ENCODE measurements at places on chromosomes 5 and 9.

GRCh38 chr5:108276187-108277050 lies 105.5 kb downstream of the FBXL17 start:
- DNase-seq: no peak

DNA sequence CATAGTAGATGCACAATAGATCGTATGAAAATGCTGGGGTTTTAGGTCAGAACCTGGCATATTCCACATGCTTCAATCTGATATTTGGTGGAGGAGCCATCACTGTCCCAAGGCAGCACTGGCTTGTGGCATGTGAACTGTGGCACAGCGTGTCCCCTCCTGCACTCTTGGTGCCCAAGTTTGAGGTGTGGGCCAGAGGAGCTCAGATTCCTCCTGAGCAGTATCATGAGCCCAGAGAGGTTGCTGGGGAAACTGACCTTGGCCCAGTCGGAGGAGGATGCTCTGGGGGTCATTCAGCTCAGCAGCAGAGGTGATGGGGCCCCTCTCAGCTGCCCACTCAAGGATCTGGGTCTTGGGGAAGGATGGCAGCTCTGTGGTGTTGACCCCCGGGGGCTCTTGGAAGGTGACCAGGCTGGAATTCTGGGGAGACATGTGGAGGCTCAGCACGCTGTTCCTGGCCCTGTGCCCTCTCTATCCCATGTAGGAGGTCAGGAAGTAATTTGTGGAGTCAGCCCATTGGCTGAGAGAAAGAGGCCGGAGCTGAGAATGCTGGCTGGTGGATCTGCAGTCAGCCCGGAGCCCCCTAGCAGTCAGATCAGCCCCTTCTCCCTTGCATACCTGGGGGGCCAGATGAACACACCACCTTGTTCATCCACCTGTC lies 23.7 kb downstream of the FPGS start:
- DNase-seq: no peak

DNA sequence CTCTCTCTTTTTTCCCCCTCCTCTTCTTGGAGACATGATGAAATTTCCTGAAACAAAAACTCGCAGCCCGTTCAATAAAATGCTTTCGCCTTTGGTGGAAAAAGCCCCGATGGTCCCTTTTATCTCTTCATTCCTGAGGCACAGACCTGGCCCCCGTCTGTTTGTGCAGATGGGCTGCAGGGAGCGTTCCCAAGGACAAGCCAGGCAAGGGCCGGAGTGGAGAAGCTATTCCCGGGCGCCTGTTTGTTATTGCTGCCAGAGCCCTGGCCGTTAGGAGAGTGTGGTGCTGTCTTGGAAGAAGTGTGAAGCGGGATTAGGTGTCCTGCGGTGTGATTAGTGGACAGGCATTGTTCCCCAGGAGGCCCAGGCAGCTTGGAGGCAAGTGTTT lies 71.9 kb downstream of the SMIM23 start:
- no peak for DNase-seq

DNA sequence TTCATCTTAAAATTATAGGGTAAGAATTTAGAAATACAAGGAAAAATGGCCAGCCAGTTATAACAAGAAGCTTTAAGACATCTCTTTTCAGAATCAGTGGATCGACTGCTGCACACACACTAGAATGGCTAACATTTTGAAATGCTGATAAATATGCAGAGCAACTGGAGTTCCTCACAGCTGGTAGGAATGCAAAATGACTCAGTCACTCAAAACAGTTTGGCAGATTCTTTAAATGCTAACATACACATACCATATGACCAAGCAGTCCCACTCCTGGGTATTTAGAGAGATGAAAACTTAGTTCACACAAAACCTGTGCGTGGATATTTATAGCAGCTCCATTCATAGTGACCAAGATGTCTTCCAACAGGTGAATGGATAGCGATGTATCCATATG lies 23.2 kb upstream of the PSAT1 start:
- DNase-seq: no peak

GRCh38 chr9:83220730-83221129 lies 157.8 kb upstream of the RASEF start:
- no peak for DNase-seq

DNA sequence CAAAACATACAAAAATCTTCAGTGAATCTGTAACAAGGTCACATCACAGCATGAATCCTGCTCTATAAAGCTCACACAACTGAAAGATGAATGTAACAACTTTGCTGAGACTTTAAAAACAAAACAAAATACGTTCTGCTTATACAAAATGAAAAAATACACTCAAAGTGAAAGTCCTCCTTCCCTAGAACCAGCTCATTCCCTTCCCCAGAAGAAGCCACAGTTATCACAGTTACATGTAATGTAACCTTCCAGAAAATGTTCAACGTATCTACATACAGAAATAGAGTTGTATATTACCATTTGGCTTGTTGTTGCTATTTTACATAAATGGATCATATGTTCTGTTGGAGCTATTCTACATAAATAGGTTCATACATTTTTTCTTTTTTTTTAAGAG lies 2.6 kb downstream of the AUH start:
- DNase-seq: no peak

GRCh38 chr5:132456987-132457361 lies 33.6 kb downstream of the IRF1 start:
- no peak for DNase-seq

DNA sequence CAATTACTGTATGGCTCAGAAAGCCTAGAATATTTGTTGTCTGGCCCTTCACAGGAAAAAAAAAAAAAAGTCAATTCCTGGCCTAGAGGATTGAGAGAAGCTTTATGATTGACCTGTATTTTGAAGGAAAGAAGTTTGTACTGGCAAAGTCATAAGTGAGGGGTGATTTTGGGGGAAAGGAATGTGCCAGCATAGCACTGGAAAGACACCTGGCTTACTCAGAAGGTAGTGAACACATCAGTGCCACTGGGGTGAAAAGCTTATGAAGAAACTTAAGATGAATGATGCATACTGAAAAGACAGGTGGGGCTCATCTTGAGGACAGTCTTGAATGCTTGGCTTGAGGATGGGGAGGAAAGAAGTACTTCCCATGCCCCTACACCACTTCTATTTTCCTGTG lies 127.9 kb upstream of the RASA1 start:
- no peak for DNase-seq

GRCh38 chr5:73446631-73447529 lies 1.7 kb downstream of the FOXD1 start:
- no peak for DNase-seq

GRCh38 chr5:38115318-38115827 lies 143.0 kb upstream of the EGFLAM start:
- DNase-seq: no peak

DNA sequence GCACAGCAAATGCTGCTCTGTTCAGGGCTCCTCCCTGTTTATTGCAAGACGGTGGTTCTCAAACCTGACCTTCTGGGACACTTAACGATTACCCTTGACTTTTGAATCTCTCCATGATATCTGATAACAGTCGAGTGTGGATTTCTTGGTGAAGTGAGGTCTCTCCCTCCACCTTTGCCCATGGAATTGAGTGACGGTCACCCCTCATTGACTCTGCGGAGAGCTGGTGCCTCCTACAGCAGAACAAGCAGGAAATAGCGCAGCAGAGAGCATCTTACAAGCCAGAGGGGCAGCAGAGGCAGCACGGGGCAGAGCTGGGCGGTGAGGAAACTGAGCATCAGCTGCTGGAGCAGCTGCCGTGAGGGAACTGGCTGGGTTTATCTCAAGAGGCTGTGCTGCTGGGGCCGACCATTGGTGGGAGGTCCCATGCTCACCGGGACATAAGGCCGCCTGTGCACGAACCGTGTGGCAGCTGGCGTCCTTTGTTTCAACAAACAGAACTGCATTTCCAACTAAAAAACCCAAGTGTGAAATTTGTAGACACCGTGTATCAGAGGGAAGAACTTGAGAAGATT lies 189.8 kb downstream of the MTRR start:
- no peak for DNase-seq

DNA sequence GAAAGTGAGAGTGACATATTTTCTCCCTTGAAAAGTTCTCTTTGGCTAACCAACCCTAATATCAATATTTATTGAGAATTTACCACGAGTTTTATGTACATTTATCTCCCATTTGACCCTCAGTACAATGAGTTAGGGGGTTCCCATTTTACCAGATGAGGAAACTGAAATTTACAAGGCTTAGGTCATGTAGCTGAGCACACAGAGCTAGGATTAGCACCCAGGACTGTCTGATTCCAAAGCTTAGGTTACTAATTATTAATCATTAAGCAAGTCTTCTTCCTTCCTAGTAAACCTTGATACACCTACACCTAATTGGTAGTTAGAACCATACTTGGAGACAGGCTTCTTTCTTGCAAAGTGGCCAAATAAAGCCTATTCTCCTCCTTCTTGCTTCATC lies 12.2 kb downstream of the SLC1A1 start:
- DNase-seq: no peak
